ENCODE measurements at places on chromosomes 3 and 15.

DNA sequence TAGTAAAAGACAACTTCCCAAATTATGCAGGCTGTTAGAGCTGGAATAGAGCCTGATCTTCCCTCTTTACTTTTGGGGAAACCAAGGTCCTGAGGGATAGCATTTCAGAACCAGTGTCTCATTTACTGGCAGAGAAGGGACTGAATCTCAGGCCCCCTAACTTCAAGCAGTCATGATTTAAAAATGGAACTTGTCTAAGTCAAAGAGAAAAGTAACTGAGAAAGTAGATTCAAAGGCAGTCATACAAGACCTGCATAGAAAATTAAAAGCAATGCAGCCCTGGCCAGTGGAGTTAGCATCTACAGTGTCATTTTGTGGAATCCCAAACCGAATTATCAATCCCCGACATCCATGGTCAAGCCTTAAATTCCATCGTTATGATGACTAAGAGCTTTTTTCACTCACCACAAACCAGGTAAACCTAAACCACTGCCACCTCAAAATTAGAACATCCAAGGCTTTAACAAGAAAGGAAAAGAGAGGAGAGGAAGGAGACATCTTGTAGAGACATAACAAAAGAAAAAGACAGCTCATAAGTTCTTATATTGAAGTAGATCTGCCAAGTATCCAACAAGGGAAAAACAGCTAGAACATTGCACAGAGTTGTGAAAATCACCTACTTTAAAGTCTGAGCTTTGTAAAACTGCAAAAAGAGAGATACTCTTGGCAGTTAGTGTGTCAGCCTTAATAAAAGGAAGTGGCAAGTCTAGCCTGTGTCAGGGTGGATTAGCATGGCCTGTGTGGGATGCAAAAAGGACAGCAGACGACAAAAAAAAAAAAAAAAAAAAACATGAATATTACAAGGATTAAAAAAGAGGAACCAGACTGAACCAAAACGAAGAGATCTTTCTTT lies 54.1 kb upstream of the CCR2 start:
- no peak for DNase-seq

- DNase-seq: no peak
These were observed 630.3 kb downstream of the NAALADL2 start for GRCh38 chr3:175489406-175489805.

- no peak for DNase-seq
These were observed 69.2 kb upstream of the ICE2 start for GRCh38 chr15:60548101-60548500.

DNA sequence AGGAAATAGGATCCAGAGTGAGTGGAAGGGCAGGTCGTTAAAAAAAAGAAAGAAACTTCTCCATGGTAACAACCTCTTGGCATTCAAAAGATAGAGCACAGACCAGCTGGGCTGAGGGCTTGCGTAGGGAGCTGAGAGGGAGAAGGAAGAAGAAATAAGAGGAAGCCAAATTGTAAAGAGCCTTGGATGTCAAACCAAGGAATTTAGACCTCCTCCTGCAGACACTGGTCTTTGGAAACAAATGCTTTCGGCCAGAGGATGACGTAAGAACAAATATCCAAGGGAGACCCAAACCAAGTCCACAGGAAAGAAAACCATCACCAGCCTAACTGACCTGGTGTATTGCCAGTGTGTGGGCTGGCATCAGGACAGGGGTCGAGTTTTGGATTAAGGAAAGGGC lies 155.2 kb downstream of the UACA start:
- no peak for DNase-seq

DNA sequence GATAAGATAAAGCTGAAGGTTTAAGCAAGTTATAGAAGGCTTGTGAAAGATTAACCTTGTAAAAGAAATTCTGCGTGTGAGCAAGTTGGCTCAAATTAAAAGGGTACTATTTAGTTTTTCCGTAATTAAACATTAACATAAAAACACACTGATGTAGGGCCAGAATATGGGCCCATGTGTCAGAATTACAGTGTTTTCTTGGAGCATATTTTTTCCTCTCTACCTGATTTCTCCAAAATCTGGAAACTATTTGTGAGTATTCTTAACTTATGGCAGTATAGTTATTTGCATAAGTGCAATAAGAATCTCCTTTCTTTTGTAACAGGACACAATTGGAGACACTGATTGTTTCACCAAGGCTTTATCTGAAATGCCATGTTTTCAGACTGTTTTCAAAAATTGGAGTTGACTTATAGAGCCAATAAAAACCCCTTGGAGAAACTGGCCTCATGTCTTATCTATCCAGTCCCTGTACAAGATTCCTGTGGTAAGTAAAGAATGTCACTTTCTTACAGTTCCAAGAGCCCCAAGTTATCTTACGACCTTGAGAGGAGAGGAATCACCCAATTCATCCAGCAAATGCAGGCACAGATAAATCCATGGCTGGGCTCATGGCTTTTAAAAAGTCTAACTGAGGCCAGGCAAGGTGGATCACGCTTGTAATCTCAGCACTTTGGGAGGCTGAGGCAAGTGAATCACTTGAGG lies 47.8 kb upstream of the P2RY1 start:
- DNase-seq: no peak

DNA sequence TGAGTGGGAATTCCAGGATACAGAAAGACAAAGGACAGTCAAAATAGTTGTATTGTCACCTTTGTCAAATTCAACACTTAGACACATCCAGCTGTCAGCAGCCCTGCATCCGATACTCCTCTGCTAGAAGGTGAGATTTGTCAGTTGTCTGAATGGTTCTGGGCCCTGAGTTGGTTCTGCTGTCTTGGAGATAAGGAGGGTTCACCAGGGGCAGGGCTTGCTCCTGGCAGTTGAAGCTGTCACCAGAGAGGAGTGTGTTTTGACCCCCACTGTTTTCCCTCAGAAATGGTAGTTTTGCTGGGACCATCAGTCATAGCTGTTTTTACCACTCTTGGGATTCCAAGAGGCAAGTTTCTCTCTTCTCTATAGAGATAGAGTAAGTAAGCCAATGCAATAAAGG lies 3.2 kb upstream of the KY start:
- no peak for DNase-seq

- no peak for DNase-seq
These were observed 131.0 kb upstream of the TPRG1 start for GRCh38 chr3:189040656-189041335.

DNA sequence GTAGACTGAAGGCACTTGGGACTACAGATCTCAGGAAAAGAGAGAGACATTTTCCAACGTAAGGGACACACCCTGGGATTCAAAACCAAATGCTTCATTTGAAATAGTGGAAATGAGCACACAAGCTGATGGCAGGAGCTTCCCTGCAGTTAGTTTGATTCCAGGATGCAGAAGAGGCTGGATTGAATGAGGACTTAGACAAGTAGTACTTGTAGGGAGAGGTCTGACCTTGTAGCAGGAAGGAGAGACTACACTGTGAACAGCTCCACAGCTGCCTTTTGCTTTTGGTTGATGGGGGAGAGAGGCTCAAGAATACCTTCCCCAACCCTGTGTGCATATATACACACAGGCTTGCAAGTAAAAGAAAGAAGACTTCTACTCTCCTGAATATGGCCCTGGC lies 51.5 kb downstream of the PDE8A start:
- no peak for DNase-seq

GRCh38 chr15:36090286-36090946 lies 489.0 kb upstream of the CDIN1 start:
- DNase-seq: no peak

- no peak for DNase-seq
These were observed 47.2 kb upstream of the IREB2 start for GRCh38 chr15:78390826-78391225.

GRCh38 chr15:73748730-73749129 lies 4.4 kb downstream of the INSYN1 start:
- no peak for DNase-seq

GRCh38 chr3:193997228-193998122 lies 138.5 kb upstream of the HES1 start:
- DNase-seq: no peak

DNA sequence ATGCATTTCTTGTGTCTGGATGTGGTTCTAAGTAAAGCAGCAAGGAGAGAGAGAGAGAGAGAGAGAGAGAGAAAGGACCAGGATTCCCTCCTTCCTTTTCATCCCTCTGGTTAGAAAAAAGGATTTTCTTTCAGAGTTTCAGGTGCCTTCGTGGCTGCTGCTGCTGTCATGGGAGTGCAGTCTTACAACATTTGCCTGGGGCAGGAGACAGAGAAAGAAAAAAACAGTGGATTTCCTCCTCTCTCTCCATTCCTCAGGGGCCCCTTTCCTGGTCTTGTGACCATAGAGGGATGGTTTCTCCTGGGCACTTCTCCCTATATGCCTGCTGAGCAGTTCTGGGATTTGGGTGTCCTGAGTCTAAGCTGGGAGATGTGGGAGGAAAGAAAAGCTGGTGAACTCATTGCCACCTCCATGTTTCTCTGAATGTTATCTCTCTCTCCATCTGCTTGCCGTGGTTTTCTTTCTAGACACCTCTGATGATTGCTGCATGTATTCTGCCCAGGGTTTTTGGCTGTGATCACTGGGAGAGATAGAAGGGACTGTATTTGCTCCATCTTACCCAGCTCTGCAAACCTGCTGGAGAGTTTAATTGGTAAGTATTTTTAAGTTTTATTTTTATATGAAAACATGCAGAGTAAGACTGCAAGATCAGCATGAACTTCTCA lies 142.4 kb upstream of the RGMA start:
- no peak for DNase-seq

- DNase-seq: no peak
These were observed 266.7 kb downstream of the C3orf38 start for GRCh38 chr3:88416436-88416835.

DNA sequence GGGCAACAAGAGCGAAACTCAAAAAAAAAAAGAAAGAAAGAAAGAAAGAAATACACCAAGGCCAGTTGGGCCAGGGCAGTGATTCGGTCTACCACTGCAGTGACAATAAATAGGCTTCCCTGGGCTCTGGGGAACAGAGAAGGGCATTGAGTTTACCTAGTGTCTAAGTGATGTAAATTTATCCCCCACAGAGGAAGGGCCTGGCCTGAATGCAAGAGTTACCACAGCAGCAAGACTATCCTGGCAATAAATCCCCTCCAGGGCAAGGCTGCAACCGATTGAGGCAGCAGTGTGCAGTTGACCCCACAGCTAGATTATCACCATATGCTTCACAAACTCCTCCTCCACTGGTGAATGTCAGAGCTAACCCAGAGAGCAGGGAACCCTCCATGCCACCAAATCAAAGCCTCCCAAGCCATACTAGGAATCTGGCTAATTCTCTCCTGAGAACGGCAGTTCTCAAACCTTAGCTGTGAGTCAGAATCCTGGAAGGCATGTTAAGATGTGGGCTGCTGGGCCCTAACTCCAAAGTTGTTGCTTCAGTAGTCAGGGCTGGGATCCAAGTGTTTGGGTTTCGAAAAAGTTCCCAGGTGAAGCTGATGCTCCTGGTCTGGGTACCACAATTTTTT lies 64.3 kb upstream of the GATM start:
- DNase-seq: no peak

- no peak for DNase-seq
These were observed 195.6 kb downstream of the FAM43A start for GRCh38 chr3:194880940-194881925.

DNA sequence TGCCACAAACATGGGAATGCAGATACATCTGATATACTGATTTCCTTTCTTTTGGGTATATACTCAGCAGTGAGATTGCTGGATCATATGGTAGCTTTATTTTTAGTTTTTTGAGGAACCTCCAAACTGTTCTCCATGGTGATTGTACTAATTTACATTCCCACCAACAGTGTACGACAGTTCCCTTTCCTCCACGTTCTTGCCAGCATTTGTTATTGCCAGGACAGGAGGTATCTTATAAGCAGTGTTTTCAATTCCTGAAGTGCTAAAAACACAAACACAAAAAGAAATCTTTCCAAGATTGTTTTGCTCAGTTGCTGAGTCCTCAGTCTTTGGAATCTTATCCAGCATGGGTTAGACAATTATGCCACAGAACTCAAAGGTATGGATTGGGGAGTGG lies 13.5 kb downstream of the GTF2E1 start:
- DNase-seq: no peak

DNA sequence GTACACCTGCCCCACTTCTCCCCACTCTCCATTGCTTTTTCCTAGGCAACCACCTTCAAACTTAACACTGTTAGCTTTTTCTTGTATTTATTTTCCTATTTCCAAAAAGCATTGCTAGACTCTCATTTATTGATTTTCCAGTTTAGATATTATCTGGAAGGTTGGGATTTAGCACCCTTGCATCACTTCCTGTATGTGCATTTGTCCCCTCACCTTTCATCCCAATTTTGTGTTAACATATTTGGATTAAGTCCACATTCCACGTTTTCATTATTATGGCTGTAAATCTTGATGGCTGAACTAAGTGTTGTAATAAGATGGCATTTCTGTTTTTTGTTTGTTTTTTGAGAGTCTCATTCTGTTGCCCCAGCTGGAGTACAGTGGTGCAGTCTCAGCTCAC lies 109.7 kb downstream of the TBC1D2B start:
- no peak for DNase-seq

- no peak for DNase-seq
These were observed 159.5 kb downstream of the SQOR start for GRCh38 chr15:45794304-45794703.

GRCh38 chr3:15298504-15298903 lies 33.9 kb downstream of the SH3BP5 start:
- no peak for DNase-seq

- DNase-seq: no peak
These were observed 11.5 kb downstream of the CRYGS start for GRCh38 chr3:186532598-186533072.

DNA sequence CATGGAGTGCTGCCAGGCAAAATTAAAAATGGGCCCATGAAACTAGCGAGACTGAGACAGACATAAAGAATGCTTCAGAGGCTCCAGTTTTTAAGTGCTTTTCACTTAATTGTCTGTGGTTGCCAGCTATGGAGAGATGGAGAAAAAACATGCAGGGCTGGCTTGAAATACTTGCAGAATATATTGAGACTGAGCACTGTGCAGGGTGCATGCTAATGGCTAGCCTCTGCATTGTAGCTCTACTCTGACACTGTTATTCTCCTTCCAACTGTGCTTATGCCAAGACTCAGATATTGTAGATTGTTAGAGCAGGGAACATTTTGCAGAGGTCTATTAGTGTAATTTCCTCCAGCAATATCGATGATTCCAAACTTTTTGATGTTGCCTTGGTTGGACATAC lies 735.0 kb downstream of the PDCD6IP start:
- DNase-seq: no peak

DNA sequence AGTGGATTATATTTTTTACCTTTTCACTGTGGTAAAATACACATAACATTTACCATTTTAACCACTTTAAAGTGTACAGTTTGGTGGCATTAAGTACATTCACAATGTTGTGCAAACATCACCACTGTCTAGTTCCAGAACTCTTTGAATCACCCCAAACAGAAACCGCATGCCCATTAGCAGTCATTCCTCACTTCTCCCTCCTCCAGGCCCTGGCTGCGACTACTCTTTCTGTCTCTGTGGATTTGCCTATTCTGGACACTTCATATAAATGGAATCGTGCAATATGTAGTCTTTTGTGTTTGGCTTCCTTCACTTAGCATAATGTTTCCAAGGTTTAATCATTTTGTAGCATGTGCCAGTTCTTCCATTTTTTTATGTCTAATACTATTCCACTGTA lies 409.8 kb downstream of the NTRK3 start:
- no peak for DNase-seq
